ENCODE measurements at places on chromosomes 16 and 17. TPM values are rescaled to one million over a fixed set of nuclear protein-coding genes. Genes with fewer than 3 reads are reported as not detected.

GRCh38 chr17:40477796-40478195 lies 23.6 kb downstream of the TNS4 start:
- DNase-seq, result no peak

DNA sequence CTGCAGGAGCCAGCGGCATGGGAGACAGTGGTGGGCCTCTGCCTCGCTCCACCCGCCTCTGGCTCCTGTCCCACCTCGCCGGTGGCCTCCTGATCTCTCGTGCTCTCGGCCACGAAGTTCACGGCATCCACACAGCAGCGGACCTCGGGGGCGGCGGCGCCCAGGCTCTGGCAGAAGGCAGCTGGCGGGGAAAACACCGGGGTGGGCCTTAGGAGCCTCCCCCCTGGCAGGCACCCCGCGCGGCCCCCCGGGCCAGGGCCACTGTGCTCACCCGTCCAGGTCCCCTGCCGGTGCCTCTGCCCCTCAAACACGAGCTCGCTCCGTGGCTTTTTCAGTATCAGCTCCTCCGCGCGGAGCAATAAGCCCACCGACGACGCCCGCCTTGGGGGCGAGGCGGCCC lies 409 bp upstream of the C17orf107 start:
- no peak for DNase-seq

DNA sequence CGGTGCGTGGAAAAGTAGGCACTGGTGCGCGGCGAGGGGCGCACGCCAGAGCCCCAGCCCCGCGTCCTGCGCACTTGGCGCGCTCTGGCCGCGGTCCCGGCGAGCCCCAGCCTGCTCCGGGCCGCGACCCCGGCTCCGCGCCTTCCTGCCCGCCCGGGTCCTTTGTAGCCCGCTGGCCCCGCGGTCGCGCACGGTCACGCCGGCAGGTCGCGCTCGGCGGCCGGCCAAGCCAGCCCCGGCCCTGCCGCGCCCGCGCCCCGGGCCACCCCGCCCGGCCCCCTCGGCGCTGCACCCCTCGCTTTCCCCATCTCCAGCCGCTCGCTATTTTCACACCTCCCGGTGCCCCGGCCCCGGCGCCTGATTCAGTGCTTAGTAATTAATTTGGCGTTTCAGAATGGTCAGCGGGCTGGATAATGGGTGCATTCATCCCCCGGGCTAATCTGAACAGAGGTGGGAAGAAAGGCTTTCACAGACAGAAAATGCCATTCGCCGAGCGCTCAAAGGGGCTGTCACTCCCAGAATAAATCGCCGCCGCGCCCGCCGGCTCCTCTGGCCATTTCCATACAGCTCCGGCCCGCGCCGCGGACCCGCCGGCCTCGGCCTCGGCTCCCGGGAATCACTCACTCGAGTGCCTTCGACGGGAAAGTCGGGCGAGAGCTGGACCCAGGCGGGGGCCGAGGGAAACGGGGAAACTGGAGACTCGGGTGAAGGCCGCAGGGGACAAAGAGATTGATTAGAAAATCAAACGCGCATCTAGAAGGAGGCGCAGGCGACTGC lies 17.8 kb upstream of the NTN1 start:
- no peak for DNase-seq

GRCh38 chr16:72091217-72091616 lies 2.2 kb downstream of the TXNL4B start:
- no peak for DNase-seq

GRCh38 chr16:89909777-89910716 lies 8.6 kb upstream of the MC1R start:
- peak; percentile 80 for DNase-seq

GRCh38 chr17:40647624-40648383 lies at the start of gene SMARCE1:
Gene SMARCE1, minus strand, starts transcription at chr17:40647818. Its CDS starts 2,016 bp downstream, at chr17:40645802.
- peak; percentile 91 for DNase-seq

DNA sequence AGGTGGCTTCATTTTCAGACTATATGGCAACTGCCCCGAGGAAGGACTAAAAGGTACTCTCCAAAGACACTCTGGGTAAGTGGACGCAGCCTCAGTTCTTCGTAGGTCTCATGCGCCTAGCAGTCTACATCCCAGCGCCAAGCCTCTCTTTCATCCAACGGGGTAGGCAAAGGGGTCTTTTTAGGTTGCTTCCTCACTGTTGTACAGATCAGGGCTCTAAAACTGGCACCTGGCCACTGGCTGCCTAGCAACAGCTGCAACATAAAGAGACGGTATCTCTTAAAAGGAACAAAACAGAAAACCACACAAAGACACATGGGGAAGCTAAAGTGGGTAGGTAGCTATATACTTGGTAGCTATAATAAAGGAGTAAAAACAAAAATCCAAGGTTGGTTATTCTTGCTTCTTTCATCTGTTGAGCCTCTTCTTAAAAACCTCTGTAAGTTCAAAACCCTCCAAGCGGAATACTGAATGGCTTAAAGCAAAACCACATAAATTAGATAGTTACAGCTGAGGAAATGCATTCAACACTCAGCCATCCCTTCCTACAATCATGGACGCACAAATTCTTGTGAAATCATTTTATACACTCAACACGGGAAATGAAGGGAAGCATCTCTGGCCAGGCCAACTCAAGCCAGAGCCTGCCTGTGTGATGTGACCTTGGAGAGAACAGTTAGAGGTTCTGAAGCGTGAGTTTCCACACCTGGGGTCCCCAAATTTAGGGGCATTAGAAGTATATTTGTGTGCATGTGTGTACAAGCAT lies 22.7 kb downstream of the CYTH1 start:
- peak; percentile 88 for DNase-seq

- no peak for DNase-seq
Measured at GRCh38 chr17:48592577-48592976, 1.0 kb downstream of the HOXB5 start.

DNA sequence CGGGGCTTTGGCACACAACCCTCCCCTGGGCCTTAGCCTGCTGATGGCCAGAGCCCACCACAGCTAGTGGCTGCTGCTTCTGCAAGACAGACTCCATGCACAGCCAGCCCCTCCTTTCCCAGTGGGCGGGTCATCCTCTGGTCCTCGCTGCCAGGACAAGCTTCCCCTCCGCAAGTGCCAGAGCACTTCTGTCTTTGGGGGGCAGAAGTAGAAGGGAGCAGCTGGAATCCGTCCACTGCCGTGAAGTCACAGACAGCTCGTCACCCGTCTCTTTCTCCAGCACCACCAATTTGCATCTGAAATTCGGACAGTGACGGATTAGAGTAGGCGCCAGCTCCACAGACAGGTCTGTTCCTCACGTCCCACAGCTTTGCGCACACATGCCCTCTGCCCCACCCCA lies 31.3 kb upstream of the NAT9 start:
- no peak for DNase-seq

DNA sequence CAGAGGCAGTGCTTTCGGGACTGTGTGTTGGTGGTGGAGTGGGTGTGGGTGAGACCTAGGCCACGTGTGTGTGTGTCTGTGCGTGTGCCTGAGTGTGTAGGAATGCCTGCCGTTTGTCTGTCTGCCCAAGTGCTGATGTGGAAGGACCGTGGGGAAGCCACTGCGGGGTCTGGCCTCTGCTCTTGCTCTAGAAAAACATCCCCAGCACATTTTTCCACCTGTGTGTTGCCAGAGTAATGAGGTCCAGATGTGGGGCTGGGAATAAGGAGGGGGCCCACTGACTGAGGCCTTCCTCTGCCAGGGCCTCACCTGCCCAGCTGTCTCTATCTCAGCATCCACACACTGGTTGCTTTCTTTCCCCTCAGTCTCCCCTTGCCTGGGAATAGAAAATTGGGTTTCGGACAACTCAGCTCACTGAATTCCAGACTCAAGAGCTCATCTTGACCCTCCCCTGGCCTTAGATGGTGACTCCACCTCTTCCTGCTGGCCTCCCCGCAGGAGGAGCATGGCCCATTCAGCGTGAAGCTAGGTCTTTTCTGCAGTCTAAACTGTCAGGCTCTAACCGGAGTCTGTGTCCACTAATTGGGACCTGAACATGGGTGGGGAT lies 7.6 kb downstream of the SGCA start:
- peak; percentile 98 for DNase-seq

DNA sequence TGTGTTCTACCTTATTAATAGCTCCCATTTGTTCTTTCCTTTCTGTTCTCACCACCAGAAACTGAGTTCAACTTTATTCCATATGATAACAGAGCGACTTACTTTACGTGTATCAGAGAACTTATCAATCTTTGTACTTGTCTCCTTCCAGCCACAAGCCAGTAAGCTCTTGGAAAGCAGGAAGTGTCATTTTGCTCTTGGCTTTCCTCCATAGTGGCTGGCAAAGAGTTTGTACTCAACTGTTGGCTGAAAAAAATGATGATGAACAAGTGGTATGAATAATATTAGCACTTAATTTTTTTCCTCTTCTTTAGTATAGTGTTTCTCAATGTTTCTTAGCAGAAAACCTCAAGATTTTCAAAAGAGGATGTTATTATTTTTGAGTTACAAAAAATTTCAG lies 182.4 kb upstream of the TOM1L1 start:
- DNase-seq, result no peak

GRCh38 chr17:61245706-61246135 lies 153.9 kb upstream of the TBX2 start:
- no peak for DNase-seq

Gene TBC1D3
- not detected for polyA plus RNA-seq

Gene KRT32
- polyA plus RNA-seq, result not detected

Gene TEKT1
- not detected for polyA plus RNA-seq

Gene CCDC92B
- polyA plus RNA-seq, result 0.23 TPM

Gene PDK2
- 70.7 TPM for polyA plus RNA-seq

Gene TNFSF13
- polyA plus RNA-seq, result 3.8 TPM
